ENCODE measurements at places on chromosomes 16 and 17.
A peak's percentile ranks its signal among the peaks of the same experiment; 100 is the strongest.

DNA sequence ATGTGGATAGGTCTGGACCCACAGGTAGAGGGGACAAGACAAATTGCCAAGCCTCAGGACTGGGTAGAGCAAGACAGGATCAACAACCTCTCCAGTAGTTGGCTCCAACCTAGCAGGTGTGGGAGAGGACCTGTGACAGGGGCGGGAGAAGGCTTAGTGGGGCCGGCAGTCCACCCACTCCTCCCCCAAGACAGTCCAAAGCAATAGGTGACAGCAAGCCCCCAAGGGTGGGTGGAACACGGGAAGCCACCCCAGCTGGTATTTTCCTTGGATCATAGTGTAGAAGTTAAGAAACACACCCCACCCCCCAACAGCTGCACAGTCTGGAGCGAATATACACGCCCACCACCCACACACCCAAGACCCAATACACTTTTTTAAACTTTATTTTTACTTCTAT lies 4.1 kb upstream of the STX4 start:
- DNase-seq, result no peak

GRCh38 chr16:83928341-83929055 lies 24.5 kb upstream of the OSGIN1 start:
- DNase-seq, result no peak

DNA sequence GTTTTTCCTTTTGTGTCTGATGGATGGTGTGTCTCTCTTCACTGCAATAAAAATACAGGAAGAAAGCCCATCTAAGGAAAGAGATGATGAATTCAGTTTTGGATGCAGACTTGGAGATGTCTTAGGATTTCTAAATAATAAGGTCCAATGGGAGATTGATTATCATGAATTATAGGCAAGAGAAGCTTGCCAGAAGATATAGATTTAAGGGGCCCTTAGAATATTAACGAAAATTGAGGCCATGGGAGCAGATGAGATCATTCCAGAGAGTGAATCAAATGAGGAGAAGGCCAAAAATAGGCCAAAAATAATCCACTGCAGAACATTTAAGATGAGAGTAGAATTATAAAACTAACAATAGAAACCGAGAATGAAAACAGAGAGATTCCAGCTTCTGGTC lies 63.1 kb downstream of the KCNJ2 start:
- no peak for DNase-seq

DNA sequence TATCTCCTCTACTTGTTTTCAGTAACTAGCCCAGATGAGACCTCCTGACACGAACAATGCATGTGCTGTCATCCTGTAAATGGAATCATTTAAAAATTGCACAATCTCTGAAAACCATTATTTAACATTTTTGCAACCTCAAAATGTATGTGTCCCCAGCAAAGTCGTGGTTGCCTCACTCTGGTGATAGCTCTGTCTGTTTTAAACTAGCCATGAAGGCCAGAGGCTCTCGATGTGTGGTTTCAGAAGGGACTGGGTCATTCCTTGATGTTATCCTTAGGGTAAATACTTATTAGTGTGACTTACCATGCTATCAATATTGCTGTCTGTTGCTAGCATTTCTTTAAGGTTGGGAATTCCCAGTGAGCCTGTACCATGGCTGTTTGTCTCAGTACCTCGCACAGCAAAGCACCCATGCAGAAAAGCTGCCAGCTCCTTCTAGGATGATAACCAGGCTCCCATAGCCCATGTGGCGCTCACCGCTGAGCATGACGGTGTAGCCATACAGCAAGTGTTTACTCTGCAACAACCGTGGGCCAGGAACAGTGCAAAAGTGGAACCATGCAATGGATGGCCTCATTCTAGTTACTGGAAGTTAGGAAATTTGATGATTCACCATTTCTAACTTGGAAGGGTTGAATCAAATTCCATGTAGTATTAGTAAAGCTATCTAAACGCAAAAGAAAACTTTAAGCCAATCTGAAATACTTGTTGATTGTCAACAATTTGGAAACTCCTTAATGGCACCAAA lies 2.9 kb upstream of the PGS1 start:
- DNase-seq, result no peak

DNA sequence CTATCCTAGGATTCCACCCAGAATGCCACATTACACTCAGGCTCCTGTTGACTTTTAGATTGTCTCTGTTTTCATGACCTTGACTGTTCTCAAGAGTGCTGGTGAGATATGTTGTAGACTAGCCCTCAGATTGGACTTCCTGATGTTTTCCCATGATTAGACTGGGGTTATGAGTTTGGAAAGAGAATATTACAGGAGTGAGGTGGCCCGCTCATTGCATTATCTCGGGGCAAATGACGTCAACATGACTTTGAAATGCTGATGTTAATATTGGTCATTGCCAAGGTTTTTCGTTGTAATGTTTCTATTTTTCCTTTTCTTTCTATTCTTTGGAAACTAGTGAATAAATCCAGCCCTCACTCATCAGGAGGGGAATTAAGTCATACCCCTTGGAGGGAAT lies 355.7 kb upstream of the MON1B start:
- DNase-seq, result no peak

GRCh38 chr17:82241183-82241925 lies 12.5 kb downstream of the SLC16A3 start:
- peak; percentile 44 for DNase-seq

GRCh38 chr17:21425736-21426135 lies 49.6 kb downstream of the KCNJ12 start:
- DNase-seq, result no peak

GRCh38 chr17:58944166-58944565 lies 162.5 kb downstream of the TRIM37 start:
- DNase-seq, result no peak

- DNase-seq, result no peak
These were observed 4.0 kb downstream of the EMC6 start for GRCh38 chr17:3672571-3672970.

DNA sequence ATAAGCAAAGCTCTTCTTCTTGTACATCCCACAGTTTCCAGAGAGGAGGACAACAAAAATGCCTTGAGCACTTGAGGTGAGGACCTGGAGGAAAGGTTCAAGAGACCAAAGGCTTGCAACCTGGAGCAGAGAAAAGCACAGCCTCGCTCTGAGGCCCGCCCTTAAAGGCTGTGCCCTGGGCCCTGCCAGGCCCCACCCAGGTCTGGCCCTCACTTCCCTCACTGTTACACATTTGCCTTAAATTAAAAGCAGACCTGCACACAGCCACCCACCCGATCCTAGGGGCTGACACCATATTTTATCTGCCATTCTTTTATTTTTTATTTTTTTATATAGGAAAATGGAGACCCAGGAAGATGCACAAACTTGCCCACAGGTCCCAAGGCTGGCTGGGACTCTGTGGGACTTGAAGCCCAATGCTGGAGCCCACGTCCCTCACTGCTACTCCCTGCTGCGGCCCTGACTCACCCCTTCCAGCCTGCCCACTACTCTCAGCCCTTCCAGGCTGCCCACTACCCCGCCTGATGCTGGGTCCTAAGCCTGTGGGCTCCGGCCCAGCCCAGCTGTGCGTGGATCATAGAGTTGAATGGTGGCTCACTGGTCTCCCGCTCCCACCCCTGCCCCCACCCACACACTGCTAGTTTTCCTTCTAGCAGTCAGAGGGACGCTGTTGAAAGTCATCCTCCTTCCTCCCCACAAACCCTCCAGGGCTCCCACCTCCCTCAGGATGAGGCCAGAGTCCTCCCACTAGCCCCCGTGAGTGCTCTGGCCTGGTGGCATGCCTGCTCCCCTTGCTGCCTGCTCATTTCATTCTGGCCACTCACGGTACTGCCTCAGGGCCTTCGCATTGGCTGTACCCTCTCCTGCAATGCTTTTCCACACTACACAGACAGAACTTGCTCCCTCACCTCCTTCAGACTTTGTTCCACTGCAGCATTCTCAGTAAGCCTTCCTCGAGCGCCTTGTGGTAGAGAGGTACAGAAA lies 77.6 kb upstream of the MED9 start:
- DNase-seq, result no peak

DNA sequence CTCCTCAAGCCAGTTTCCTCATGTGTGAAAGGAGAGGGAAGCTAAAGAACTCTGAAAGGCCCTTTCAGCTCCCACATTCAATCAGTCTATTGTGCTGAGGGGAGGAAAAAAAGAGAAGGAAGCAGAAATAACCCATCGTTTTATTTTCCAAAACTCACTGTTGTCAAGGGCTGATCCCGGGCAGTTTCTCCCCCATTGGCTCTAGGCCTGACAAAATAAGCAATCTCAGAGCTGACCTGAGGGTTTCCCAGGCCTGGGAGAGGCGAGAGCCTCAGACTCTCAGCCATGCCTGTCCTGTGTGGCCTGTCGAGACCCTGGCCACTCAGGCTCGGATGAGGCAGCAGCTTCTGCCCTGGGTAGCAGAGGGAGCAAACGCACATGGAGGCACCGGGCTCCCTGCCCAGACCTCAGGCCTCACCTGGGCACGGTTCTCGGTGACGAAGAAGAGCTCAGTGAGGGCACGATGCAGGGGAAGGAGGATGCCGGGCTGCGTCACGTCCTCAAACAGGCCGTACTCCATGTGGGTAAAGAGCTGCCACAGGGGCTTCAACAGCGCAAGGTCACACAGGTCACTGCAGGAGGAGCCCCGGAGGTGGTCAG lies 45.0 kb upstream of the ATP2A3 start:
- no peak for DNase-seq

DNA sequence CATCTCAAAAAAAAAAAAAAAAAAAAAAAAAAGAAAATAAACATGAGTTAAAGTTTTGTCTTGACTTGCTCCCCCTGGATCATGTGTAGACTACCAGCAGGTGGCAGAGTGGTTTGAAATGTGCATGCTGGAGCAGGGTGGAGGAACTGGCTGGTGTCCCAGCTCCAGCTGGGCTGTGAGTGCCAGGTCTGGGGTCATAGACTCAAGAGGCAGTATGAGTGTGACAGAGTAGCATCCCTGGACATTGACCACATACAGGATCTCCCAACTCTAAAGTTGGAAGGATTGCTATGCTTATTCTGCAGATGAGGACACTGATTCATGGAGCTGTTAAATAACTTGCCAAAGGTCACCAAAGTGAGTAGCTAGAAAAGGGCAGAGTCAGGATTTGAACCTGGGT lies 198.0 kb upstream of the MPHOSPH6 start:
- DNase-seq, result no peak

- DNase-seq, result no peak
These were observed 32.4 kb downstream of the ADGRG5 start for GRCh38 chr16:57574646-57575467.

DNA sequence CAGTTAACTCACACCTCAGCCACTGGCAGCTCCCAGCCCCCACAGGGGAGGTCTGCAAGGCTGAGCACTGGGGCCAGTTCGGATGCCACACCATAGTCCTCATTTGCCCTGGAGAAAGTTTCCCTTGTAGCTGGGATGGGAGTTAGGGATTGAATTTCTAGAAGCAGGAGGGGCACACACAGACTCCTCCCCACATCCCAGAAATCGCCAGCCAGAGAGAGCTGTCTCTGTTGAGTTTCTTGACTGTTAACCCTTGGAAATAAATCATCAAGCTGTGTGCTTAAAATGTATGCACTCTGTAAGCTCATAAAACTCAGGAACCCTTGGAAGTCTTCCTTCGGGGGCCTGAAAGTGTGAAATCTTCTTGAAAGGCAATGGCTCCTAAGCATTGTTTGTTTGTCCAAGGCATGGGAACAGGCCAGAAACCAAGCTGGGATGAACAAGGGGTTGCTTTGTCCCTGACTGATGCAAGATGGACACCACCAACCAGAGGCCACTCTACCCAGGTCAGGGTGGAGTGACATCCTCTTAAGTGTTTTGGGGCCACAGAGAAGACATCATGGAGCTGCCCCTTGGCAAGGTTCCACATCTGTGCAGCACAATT lies 394 bp upstream of the PRM3 start:
- no peak for DNase-seq

DNA sequence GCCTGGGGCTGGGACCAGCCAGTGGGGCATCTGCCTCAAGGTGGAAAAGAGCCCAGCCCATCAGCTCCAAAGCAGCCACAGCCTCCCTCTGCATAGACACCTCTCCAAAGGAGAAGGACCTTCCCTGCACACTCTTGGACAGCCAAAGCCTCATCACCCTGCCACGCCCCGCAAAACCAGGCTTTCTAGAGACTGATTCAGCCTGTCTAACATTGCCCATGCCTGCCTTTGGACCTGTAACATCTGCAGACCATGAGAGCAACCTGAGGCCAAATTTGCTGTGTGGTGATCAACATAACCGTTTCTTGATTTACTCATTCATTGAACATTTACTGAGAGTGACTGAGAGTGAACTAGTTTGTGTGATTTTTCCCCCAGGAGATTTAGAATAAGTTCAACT lies 219.7 kb upstream of the HSBP1 start:
- no peak for DNase-seq

- no peak for DNase-seq
These were observed 14.8 kb upstream of the GAA start for GRCh38 chr17:80086616-80087015.

DNA sequence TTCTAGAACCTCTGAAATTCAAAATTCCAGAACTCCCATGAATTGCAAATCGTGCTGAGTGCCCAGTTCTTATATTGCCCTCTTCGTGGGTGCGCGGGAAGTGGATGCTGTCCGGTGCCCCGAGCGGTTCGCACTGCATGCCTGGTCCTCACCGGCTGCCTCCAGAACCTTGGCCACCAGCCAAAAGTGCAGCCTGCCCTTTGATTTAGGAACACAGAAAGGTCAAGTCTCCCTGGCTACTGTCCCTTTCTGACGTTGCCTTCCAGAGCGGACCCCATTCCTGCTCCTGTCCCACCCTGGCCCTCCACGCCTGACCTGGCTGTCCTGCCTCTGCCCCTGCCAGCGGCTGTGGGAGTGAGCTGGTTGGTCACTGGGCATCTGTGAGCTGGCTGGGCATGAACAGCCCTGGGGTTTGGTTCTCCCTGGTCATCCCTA lies 9.7 kb downstream of the NEUROD2 start:
- no peak for DNase-seq

GRCh38 chr17:7478276-7479212 lies 887 bp downstream of the ZBTB4 start:
- peak; percentile 38 for DNase-seq

DNA sequence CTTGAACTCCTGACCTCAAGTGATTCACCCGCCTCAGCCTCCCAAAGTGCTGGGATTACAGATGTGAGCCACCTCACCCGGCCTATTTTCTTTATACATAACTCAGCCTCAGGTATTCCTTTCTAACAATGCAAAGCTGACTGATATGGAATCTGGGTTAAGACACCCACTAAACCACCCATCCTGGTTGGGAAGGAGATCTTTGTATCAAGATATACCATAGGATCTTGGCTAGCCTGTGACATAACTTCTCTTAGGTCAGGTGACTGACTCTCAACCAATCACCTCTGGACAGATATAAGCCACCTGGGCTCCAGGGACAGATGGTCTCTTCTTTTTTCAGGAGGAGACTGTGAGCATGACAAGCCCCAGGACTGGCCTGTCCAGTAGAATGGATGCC lies 51.2 kb upstream of the NKD1 start:
- no peak for DNase-seq

DNA sequence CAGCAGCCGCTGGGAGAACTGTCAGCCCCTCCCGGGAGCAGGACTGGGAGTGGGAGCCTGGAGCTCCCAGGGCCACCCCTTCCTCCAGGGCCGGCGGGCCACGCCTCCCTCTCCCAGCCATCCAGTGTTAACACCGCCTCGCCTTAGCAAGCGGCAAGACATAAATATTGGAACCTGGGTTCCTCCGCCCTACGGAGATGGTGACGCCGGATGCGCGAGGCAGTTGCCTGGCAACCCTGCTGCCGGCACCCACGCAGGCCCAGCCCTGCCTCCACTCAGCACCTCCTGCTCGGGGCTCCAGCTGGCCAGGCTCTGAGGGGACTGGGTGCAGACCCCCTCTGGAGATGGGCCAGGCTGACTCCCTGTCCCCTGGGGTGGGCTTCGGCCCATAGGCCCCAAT lies 27.4 kb upstream of the CACNA1H start:
- no peak for DNase-seq

Measured in stimulated activated CD4-positive, alpha-beta T cell treated with anti-CD3 and anti-CD28 coated beads, Interleukin-2, amount 100 ng/mL, for 48 hours (primary cell).